Anterior cingulate cortex (tissue), 58 donors: ENCODE measurements at places on chromosomes 3 and 15.

- DNase-seq: no peak
Measured at GRCh38 chr15:33131552-33132232, 62.8 kb downstream of the FMN1 start.

GRCh38 chr15:94231723-94232468 lies 535 bp downstream of the MCTP2 start:
- DNase-seq: no peak

GRCh38 chr3:197269024-197269423 lies 29.4 kb downstream of the DLG1 start:
- DNase-seq: no peak

GRCh38 chr3:177800561-177800960 lies 603.3 kb upstream of the TBL1XR1 start:
- no peak for DNase-seq

- DNase-seq: no peak
Measured at GRCh38 chr3:111604119-111604518, 9.0 kb upstream of the ZBED2 start.

DNA sequence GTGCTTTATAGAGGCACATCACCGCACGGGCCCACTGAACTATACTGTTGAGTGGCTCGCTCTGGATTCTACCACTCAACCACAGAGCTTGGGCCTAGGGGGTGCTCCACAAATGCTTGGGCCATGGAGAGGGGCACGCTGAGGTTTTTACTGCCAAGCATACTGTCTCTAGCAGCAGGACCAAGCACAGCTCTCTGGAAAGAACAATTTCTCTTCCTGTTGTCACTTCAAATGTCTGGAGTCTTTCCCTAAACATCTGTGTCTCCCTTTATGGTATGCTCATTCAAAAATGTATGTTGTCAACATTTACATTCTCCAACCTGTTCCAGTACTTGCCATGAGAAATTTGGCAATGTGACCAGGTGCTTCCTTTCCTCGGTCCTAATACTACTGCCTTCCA lies 114.7 kb upstream of the TPM1 start:
- no peak for DNase-seq

- no peak for DNase-seq
Measured at GRCh38 chr3:159825216-159825854, 163.3 kb upstream of the IL12A start.

DNA sequence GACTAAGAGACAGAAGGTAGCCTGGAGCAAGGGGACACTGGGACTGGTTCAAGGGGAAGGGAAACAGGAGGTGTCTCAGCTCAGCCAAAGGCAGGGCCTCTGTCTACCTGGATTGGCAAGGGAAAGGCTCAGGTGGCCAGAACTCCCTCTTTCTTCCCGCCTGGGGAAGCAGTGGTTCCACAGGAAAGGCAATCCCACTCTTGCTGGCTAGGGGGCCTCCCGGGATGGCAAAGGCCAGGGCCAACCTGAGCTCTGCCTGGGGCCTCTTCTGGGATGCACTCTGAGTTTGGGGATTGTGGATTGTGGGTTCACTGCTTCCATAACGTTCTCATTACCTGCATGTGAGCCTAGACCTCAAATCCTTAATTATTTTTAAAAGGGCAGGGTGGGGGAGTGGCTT lies 13.0 kb upstream of the PARP6 start:
- no peak for DNase-seq

GRCh38 chr15:69679623-69680228 lies 227.1 kb downstream of the RPLP1 start:
- DNase-seq: no peak

- no peak for DNase-seq
Measured at GRCh38 chr3:170476291-170476690, 57.6 kb downstream of the CLDN11 start.

GRCh38 chr15:71790081-71790480 lies 20.3 kb upstream of the NR2E3 start:
- no peak for DNase-seq

DNA sequence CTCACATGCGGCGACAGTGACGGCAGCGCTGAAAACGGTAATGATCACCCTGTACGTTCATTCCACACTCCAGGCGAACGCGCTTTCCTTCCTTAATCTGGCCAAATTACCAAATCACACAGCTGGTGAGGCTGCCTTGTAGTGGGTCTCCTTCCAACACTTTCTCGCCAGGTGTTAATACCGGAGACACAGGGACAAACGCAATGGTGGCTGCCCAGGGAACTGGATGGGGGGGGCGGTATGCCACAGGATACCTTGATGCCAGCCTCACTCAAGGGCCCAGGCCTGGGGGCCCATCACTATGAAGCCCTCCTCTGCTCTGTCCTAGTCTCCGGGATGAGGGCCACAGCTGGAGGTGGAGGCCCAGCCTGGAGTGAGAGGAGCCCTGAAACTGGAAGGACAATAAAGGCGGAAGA lies 1.4 kb upstream of the CAMK2N2 start:
- no peak for DNase-seq

DNA sequence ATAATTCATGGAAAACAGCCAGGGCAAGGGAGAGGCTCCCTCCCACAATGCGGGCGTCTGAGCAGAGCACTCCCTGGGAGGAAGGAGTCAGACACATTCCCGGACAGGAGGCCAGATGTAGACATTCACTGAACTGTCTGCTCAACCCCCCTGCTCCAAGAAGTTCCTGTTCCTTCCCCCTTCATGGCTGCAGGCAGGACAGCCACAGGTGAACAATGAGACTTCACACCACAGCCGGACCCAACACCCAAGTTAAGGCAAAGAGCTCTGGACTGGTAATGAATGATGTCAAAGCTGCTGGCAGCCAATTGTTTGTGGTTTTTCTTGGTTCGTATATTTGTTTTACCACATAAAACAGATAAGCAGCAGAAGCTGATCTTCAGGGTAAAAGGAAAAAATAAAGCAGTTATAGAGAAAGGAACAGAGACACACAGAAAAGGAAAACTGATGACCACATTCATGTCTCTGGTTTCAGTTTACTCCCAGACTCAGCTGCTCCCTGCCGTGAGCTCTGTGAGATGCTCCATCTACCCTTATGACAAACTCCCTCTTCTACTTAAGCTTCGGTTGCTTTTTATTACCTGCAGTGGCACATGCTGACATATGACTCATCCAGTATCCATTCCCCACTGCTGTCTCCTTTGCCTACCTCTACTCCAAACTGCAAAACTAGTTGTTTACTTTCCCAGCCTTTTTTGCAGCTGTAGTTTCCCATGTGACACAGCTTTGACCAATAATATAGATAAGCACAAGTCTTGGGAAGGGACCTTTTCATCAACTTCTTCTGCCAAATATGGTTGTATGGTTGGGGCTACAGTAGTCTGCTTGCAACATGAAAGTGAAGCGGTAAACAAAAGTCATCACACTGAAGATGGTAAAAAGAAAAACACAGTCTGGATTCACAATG lies 33.1 kb downstream of the DZIP1L start:
- no peak for DNase-seq

- DNase-seq: no peak
Measured at GRCh38 chr15:32878869-32879805, 161.3 kb downstream of the GREM1 start.

DNA sequence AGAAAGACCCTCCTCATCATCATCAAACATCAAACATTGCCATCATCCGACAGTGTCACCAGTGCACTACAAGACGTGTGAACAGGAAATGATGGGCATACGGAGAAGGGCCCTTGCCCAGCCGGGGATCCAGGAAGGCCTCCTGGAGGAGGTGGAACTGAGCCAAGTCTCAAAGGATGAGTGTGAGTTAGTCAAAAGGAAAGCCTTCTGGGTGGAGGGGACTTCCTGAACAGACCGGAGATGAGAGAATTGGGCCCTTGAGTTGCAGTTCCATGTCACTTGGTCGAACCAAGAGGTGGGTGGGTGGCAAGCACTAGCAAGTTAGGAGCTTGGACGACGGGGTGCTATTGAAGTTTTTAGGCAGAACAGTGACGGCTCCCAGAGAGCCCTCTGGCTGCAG lies 8.5 kb downstream of the SEMA4B start:
- no peak for DNase-seq

DNA sequence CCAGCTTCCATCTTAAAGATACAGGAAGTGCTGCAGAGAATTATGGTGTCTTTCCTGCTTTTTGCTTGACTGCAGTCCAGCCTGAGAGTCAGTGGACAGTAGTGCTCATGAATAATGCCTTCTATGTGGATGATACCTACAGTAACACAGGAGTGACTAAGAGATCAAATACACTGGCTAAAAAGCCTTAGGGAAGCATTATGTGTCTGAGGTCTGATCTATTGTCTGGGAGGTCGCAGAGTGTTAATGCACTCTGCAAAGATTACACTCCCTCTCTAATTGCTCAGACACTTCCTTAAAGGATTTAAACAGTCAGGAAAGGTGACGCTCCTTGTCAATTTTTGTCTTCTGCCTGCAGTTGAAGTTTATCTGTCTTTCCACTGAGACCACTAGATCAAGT lies 183.6 kb downstream of the MCTP2 start:
- DNase-seq: no peak

DNA sequence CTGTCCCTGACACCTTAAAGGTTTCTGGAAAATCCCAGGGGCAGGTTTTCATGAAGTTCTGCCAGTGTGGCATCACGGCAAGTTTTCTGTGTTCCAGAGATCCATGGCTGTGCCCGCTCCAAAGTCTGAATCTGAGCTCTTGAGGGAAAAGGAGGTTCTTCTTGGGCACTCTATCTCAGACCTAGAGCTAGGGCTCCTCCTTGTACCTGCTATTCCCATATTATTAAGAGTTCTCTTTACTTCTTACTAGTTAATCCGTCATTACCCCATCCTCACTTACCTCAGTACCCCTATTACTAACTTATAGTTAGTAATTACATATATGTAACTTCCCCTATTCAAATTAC lies 5.9 kb upstream of the TRA2B start:
- DNase-seq: no peak

DNA sequence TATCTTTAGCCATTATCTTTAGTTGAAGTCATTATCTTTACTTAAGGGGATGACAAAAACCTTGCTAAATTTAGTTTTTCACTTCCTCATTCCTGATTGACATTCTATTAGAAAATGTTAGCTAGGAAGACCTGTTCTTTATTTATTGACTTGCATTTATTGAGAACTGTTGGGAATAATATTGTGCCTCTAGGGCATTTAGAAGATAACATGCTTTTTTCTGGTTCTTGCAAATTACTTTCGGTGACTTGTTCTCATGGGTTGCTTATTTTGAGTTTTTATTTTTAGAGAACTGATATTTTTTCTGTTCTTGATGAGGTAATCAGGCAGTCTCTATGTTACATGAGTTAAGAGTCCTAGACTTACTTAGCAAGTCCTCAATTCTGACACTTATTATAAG lies 48.3 kb upstream of the CTDSPL start:
- DNase-seq: no peak

DNA sequence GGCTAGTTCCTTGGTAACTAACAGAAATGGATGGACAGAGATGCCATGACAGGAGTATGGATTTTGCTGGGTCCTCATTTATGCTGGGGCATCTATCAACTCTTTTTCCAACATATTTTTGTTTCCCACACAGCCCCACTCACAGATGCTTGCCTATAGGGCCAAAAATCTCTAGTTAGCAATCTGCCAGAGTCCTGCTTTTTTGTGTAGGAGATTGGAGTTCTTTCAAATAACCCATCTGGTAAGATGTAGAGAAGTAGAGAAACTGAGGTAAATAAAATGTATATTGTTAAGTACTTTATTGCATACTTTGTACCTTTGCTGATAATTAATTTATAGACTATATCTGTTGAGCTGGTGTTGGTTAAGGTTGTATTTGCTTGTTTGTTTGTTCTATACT lies 456.5 kb upstream of the GOLIM4 start:
- no peak for DNase-seq

DNA sequence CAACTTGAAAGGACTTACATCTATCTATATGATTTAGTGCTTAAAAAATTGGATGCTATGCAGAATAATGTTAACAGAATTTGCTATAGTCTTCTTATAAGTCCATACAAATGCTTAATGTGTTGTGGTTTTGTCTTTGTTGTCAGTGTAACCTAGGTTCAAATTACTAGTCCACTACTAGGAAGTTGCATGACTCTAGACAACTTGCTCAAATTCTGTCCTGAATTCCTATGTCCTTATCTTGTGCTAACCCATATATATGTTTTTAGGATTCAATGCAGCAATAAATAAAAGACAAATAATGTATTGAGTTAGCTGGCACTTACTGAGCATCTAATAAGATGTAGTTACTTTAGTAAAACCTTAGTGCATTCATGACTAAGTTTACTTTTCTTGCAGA lies 276.5 kb upstream of the KCNMB2 start:
- DNase-seq: no peak

- no peak for DNase-seq
Measured at GRCh38 chr3:37992271-37993066, 1.9 kb downstream of the VILL start.

GRCh38 chr3:177141899-177142646 lies 55.2 kb downstream of the TBL1XR1 start:
- no peak for DNase-seq

GRCh38 chr3:111031538-111031937 lies 40.1 kb upstream of the NECTIN3 start:
- no peak for DNase-seq

- DNase-seq: no peak
Measured at GRCh38 chr15:72092006-72092405, 25.9 kb downstream of the MYO9A start.

DNA sequence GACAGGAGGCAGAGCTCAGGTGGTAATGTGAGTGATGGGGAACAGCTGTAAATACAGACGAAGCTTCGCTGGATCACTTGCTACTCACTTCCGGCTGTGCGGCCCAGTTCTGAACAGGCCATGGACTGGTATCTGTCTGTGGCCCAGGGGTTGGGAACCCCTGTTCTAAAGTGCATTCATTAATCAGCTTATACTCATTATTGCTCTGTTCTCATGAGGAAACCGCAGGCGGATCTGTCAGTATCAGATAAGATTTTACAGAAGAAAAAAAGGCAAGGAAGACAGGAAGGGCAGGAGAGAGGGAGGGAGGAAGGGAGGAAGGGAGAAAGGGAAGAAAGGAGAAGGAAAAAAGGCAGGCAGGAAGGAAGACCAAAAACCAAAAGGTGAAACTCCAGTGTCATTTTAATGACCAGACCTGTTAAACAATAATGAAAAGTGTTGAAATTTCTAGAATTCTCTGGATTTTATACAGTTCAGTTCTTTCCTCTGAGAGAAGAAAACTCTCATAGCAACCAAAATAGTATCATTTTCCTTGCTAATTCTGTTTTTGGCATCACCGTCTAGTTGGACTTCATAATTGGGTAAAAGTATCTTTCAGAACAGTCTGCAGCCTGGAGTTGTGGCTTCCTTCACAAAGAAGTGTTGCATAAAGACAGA lies 128.0 kb upstream of the PROK2 start:
- no peak for DNase-seq

- DNase-seq: no peak
Measured at GRCh38 chr15:29698030-29698701, 124.1 kb downstream of the TJP1 start.

GRCh38 chr3:14664170-14664569 lies 10.8 kb upstream of the C3orf20 start:
- DNase-seq: no peak

- DNase-seq: no peak
Measured at GRCh38 chr3:41327718-41328117, 128.4 kb downstream of the CTNNB1 start.
